ENCODE measurements at places on chromosomes 7 and 10. TPM values are rescaled to one million over a fixed set of nuclear protein-coding genes. Genes with fewer than 3 reads are reported as not detected.

TUBAL3 gene
- total RNA-seq = 0.34 TPM

FUOM gene
- total RNA-seq = 17.3 TPM

TFR2 gene
- total RNA-seq = 2.6 TPM

ACHE gene
- total RNA-seq = 2.1 TPM

PROSER2 gene
- 31.8 TPM for total RNA-seq

SVOPL gene
- not detected for total RNA-seq

FOXI2 gene
- total RNA-seq = not detected

GRID2IP gene
- total RNA-seq = not detected

SPDYE3 gene
- total RNA-seq = not detected
